ENCODE measurements at places on chromosomes 13 and 19.

DNA sequence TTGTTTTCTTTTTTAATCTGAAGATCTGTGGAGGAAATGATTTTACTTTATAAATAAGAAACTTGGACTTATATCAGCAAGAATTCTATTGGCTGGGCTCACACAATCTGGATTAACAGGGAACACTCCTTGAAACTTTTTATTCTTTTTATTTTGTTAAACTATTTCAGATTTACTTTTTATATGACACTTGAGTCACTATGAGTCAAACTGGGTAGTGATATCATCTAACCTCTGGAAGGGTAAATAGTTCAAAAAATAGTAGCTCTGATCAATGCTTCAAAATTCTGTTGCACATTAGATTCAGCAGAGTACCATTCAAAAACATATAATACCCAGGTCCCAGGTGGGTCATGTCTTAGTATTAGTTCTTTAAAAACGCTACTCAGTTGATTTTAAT lies 55.1 kb upstream of the NBEA start:
- DNase-seq, result no peak

- DNase-seq, result peak; percentile 55
These were observed 722 bp downstream of the PKN1 start for GRCh38 chr19:14433554-14434501.

DNA sequence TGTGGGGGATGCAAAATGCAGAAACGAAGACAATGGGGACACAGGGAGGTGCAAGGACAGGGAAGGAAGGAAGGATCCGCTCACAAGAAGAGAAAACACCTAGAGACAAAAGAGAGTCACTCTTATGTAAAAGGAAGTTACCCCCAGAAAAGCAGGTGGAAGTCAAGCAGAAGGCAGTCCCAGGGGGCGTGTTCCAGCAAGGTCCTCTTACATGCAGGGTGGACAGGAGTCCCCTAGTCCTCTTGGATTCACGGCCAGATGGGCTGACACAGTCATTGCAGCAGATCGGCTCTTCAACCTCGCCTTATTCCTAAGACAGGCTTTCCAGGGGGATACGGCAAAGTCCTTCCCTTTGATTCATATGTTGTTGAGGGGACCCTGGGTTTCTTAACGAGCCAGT lies 83.9 kb upstream of the SPATA13 start:
- no peak for DNase-seq

- no peak for DNase-seq
These were observed 35.7 kb upstream of the SLC10A2 start for GRCh38 chr13:103101901-103102300.

DNA sequence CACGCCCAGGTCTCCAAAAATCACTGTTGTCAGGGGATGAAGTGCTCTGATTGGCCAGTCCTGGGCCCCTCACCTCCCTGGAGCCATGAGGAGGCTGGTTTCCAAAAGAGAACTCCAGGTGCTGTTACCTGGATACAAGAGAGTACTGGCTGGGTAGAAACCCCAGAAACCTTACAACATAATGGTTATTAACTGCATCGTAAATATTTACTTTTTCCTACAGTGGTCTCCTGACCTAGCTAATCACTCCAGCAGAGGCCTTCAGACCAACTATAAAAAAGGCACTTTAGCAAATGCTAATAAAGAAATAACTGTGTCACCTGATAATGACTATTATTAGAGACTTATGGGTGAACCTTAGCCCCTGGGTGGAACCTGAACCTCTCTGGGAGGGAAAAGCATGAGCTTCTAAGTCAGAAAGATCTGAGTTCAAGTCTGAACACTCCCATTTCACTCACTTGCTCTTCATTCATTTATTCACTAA lies 1.5 kb upstream of the IGSF23 start:
- DNase-seq, result no peak

- peak; percentile 26 for DNase-seq
These were observed 294.2 kb downstream of the ZNF536 start for GRCh38 chr19:30666301-30666803.

DNA sequence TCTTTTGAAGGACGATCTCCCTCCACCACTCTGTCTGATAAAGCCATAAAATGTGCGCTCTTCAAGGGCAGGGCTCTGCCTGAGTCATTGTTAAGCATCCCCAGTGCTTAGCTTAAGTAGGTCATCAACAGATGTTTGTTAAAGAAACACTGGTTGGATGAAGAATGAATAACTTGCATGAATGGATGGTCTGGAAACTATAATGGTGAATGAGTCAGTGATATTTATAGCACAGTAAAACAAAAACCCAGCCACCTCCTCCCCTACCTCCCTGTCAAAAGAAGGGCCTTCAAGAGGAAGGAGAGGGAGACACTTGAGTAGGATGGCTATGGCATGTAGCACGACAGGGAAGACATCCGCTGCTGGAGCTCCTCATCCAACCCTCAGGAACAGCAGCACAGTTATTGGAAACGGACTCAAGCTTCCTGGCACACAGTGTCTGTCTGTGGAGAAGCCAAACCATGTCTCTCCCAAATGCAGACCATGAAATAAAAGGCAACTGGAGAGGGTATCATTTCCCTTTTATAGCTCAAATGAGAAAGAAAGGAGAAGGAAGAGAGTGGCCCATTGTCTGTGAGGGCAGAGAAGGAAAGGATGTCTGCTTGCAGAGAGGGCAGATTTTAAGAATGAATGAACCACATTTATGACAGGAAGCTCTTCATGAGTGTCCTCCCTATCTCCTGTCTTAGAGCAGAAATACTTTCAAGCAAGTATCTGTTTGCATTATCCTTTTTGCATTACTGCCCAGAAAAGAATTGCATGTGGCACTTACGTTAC lies 183.5 kb upstream of the UBL3 start:
- DNase-seq, result no peak

GRCh38 chr19:19388568-19389555 lies 16.6 kb upstream of the GATAD2A start:
- no peak for DNase-seq

DNA sequence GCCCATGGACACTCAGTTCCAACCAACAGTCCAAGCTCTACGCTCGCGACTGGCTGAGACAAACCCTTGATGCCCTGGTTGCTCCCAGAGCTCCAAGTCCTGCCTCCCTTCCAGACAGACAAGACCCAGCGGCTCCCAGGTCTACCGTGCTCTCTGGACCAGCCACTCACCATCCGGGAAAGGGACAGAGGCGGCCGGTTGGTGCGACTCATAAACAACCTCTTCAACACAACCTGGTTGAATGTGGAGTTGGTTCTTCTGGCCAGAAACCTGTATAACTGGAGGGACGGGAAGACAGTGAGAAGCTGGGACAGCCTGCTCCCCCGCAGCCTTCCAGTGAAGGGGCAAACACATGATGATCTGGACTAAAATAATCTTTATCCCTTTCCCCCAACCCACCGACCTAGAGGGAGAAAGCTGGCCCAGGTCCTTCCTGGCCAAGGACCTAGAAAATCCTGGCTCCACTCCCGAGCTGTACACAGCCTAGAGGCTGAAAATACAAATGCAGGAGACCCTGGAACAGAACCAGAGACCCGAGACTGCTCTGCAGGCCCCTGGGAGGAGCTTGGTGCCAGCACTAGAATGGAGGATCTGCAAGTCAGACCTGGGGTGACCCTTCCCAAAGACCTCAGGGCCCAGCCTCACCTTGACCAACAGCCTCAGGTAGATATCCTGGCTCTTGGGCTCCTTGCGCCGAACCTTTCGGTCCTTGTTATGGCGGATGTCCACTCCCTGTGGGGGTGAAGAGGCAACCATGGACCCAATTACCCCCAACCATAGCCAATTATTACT lies 1.6 kb downstream of the RPL18 start:
- DNase-seq, result no peak

GRCh38 chr13:49271264-49271663 lies 23.5 kb downstream of the CDADC1 start:
- no peak for DNase-seq

DNA sequence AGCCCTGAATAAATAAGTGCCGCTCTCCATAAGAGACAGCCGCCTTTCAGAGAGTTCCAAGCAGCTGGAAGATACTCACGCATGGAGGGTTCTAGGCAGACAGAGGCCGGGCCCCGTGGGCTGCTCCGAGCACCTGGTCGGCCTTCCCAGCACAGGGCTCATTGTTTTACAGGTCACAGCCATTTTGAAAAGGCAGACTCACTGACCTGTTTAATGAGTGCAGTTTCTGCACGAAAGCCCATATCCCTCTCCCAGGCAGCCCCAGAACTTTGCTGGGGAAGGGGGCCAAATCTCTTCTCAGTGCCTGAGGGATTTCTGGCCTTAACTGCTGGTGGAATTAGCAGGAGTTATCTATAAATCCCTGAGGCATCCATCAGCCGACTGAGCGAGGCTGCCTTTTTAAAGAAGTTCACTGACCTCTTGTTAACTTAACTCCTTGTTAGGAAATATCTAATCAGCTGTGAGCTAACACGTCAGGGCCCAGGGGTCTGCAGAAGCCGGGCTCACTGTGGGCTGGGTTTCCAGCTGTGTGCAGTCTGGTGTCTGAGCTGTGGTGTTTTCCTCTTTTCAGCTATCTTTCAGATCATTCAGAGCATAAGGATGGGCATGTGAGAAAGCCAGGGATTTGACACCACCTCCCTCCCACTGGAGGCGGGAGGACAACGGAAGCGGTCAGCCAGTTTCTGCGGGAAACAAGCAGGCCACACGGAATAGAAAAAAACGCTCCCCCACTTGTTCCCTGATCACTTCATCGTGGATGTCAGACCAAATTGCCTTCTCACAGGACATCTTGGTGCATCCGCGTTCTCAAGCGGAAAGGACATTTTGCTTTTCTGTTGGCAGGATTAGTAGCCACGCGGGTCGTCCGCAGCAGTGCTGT lies 23.3 kb downstream of the SERP2 start:
- DNase-seq, result no peak

DNA sequence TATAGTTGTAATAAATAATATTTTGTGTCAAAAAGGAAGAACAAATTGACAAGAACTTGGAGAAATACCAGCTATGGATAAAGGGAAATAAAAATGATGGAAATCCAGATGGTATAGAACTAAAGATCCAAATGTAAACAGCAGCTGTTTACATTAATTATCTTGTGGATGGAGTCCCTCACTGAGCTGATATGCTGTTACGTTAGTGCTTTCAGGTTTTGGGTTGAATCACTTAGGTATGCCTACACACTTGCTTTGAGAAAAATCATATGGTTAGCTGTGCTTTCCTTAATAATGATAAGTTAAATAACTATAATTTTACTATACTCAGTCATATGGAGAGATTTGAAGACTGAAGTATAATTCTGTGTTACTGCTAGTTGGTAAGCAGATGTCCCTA lies 27.7 kb downstream of the WASF3 start:
- no peak for DNase-seq

DNA sequence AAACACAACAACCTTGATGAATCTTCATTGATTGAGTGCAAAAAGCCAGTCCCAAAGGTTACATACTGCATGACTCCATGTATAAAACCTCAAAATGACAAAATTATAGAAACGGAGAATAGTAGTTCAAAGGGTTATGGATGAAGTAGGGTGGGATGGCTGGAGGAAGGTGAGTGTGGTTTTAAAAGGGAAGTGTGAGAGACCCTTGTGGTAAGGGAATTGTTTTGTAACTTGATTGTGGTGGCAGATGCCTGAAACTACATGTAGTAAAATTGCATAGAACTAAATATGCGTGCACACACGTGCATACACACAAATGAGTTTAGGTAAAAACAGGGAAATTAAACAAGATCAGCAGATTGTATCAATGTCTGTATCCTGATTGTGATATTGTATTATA lies 340.7 kb downstream of the MTUS2 start:
- DNase-seq, result no peak

- no peak for DNase-seq
These were observed 76.5 kb upstream of the RNF113B start for GRCh38 chr13:98253526-98253925.

DNA sequence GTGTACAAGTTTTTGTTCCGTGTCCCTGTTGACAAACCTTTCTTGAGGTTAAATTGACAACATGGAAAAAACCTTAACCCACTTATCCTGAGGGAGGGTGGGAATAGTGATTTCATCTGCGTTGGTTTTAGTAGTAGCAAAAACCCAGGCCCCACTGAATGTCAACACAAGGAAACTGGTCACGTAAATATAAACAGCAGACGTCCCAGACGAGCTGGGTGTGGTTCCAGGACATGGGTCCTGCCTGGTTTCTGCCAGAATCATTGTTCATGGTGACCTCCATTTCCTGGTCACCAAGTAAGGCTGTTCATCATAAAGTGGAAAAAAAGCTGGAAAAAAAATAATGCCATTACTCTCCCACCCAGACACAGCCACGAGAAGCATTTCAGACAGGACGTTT lies 16.9 kb upstream of the F2RL3 start:
- DNase-seq, result no peak

- DNase-seq, result no peak
These were observed 124.9 kb upstream of the UBL3 start for GRCh38 chr13:29975283-29975682.

GRCh38 chr13:25844559-25845434 lies 207.0 kb downstream of the SHISA2 start:
- DNase-seq, result no peak

GRCh38 chr19:8500158-8500557 lies 2.3 kb downstream of the PRAM1 start:
- no peak for DNase-seq

DNA sequence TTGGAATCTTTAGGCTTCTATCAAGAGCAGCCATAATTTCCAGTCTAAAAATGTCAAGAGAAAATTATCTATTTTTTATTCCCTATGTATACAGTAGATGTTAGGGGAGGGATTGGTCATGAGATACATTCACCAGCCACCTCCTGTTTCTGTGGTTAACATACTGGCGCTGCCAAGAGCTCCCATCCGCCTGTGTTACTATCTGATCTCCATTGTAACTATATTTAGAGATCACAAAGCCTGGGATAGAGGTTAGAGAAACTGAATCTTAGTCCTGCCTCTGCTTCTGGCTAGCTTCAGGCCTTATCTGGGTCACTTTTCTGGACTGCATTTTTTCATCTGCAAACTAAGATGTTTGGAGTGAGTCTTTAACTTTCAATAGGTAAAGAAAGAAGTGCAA lies 46.3 kb downstream of the POLR1D start:
- DNase-seq, result no peak

DNA sequence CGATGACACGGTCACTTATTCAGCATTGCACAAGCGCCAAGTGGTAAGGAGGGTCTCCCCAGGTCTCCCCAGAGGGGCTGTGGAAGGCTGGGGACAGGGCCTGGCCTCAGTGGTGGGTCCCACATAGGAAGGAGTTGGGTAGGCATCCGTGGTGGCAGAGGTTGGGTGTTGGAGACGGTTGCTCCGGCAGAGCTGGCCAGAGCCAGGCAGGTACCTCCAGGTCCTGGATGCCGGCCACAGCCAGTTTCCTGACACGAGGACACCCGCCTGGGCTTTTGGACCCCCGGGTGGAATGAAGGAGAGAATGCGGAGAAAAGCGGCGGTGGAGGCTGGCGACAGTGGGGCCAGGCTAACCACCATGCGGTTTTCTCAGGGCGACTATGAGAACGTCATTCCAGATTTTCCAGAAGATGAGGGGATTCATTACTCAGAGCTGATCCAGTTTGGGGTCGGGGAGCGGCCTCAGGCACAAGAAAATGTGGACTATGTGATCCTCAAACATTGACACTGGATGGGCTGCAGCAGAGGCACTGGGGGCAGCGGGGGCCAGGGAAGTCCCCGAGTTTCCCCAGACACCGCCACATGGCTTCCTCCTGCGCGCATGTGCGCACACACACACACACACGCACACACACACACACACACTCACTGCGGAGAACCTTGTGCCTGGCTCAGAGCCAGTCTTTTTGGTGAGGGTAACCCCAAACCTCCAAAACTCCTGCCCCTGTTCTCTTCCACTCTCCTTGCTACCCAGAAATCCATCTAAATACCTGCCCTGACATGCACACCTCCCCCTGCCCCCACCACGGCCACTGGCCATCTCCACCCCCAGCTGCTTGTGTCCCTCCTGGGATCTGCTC lies 1.3 kb upstream of the FFAR1 start:
- DNase-seq, result peak; percentile 73

- no peak for DNase-seq
These were observed 27.3 kb downstream of the UPF1 start for GRCh38 chr19:18858906-18859646.

GRCh38 chr13:37040789-37041188 lies 18.7 kb downstream of the SUPT20H start:
- no peak for DNase-seq

Measured in activated CD4-positive, alpha-beta T cell treated with anti-CD3 and anti-CD28 coated beads, Interleukin-2, amount 50 U/mL, for 1 hour (primary cell).